ENCODE measurements at places on chromosomes 16 and 17.

DNA sequence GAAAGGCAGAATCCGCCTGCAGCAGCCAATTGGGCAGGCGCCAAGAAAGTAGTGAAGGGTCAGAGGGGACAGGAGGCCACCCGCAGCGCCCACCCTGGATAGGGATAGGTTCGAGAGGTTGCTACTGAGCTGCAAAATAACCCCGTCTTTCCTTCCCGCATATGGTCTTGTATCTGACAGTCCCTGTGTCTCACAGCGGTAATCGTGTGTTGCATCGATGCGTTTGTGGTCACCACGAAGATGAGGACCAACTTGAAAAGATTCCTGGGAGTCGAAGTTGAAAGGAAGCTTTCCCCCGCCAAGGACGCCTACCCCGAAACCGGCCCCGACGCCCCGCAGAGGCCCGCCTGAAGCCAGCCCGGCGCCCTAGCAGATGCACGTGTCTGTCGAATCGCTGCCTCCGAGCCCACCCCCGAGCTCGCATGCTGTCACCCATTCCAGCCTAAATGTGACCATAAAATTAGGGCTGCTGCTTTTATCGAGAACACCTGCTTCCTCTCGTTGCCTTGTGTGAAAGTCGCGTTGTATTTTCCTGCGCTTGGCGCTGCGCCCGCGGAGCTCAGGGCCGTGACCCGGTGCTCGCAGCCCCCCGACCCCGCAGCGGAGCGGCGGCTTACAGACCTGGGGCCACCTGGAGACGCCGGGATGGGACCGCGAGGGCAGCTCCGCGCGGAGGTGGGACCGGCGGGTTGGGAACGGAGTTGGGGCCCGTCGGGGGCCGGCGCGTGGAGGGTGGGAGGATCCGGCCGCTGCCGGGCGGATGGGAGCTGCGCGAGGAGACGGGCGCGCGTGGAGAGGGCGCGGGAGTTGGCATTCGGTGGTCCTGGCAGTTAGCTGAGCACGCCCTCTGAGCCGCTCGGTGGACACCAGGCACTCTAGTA lies at the start of gene CMTM2:
Gene CMTM2, plus strand, starts transcription at position 813 of the 881 bp plus-strand sequence. CDS start 145 bp downstream, outside the sequence.
- DNase-seq = no peak

- no peak for DNase-seq
Observed at GRCh38 chr16:67397812-67398545, 4.7 kb upstream of the TPPP3 start.

DNA sequence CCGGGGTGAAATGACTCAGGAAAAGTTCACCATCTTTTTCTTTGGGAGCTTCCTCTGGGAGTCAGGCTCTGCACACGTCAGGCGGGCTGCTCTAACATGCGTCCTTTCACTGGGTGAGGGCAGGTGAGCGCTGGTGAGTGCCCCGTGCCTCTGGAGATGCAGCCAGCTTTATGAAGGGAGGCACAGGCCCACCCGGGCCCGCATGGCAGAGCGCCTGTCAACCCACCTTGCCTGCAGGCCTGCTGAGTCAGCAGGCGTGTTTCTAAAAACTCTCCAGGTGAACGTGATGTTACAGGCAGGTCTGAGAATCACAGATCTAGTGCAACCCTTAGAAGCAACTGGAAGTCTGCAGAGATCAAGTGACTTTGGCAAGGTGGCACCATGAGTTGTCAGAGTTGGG lies 18.4 kb downstream of the MAP1LC3B start:
- DNase-seq = no peak

- DNase-seq = no peak
Observed at GRCh38 chr17:65529761-65530522, 31.5 kb downstream of the AXIN2 start.

- DNase-seq = peak; percentile 80
Observed at GRCh38 chr17:62653002-62653825, 25.7 kb downstream of the MRC2 start.

GRCh38 chr17:8994319-8994718 lies 27.0 kb upstream of the NTN1 start:
- peak; percentile 48 for DNase-seq

GRCh38 chr17:21814776-21815175 lies 122.5 kb downstream of the KCNJ18 start:
- DNase-seq = no peak

DNA sequence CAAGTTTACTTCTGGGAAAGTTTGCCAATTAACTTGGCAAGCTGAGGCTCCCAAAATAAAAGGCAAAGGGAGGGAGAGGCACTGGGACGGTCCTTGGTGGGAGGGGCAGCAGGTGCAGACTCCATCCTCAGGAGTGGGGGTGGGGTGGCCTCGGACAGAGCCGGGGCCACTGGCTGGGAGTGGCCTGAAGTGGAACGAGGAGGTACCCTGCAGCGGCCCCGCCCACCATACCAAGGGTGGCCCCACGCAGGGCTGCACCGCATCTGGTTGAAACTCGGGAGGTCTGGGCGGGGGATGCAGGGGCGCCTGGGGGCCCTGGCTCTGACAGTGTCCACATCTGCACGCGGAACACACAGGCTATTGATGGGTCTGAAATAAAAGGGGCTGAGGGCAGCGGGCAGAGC lies 42.4 kb upstream of the SLC38A10 start:
- DNase-seq = no peak
